ENCODE measurements at places on chromosomes 7 and 10.

DNA sequence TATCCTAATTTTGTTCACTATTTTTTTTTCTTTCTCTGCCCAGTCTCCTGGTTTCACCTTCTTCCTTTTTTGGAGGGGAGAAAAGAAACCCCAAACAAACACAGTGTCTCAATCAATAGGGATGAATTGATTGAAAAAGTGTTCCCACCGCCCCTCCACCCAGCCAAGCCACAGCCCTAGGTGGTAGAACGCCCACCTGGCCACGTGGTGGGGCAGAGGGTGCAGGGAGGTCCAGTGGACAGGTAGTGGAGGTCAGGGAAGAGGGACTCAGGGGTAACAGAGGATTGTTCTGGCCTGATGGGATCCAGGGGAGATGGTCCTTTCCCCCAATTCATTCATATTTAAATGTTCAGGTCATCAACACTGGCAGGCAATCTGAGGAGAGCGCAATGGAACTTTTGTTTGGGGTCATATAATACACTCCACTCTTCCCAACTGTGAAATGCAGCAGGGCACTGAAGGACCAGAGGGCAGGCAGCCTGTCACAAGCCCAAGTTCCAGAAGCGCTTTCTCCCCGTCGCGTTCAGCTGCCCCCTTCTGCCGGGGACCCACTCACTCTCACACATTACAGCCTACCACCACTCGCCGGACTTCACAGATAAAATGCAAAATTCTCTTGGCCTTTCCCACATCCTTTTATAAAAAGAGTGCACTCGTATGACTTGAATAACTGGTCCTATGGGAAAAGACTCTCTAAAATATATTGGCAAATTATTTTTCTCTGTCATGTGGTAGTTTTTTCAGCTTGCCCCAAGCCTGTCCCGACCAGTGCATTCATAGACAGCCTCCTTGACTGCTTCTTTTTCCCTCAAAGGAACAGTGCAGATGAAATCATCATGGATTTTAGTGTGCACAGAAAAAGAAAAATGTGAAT lies 1.6 kb downstream of the INHBA start:
- DNase-seq: no peak

DNA sequence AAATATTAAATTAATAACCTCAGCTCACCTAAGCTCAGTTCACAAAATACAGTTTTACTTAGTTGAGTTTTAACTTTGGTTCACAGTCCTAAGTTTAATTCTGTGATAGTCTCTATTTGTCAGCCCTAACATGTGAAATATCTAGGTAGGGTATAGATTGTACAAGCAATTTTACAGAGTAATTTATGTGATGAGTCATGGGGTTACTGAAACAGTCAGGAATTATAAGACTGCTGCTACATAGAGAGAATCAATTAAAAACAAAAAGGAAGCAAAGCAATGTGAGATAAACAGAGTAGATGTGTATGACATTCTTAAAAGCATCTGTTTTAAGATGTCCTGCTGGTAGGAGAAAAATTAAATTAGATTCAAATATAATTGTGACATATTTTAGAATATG lies 1018.2 kb upstream of the KCND2 start:
- no peak for DNase-seq

GRCh38 chr10:17174626-17175025 lies 26.8 kb downstream of the TRDMT1 start:
- DNase-seq: no peak

DNA sequence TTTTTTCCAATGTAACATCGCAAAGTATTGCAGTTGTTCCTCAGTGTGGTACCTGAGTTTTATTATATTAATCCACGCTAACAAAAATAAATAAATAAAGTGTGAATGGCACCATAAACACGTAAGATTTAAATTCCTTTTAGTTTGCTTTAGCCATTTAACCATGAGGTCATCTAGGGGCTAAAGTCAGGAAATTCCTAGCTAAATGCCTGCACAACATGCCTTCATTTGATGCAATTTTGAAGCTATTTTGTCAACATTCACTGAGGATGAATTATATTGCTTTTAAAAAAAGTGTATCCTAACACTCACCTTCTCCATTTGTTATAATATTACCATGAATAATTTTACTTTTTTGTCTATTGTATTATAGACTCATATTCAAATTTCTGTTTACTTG lies 714.4 kb downstream of the GATA3 start:
- no peak for DNase-seq

GRCh38 chr7:130278860-130279259 lies 12.2 kb downstream of the CPA2 start:
- DNase-seq: no peak

- DNase-seq: no peak
These were observed 2.0 kb downstream of the SRI start for GRCh38 chr7:88217675-88218428.

- DNase-seq: no peak
These were observed 89.3 kb downstream of the NPSR1 start for GRCh38 chr7:34747176-34747781.

DNA sequence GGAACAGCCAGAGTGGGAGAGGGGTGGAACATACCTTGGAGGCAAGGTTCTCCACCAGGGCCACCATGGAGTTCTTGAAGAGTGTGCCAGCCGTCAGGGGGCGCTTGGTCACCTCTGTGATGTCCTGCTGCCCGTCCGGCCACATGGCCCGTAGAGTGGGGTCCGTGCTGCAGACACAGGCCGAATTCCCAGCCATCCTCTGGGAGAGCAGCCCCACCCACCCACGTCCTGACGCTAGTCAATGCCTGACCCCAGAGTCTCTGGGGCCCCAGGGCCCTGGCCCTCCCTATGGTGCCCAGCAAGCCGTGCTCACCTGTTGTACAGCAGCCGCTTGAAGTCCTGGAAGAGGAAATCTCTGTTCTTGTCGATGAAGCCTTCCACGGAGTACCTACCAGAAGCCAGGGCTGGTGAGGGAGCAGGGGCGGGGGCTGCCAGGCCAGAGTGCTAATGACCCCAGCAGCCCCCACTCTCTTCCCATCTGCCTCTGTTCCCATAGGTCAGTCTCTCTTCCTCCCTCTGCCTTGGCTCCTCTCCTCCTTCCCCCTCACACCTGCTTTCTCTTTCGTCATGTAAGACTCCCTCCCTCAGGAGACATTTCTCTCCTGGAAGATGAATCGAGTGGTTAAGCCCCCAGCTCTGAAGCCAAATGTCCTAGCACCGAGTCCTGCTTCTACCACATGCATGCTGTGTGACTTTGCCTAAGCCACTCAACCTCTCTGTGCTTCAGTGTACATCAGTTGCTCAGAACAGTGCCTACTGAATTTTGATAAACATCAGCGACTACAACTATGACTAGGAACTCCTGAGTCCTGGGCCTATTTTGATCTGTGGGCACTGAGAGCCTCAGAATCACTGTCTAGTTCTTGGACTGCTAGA lies 11.0 kb downstream of the MYO1G start:
- DNase-seq: no peak

- DNase-seq: no peak
These were observed 299 bp upstream of the PBLD start for GRCh38 chr10:68333058-68333395.

DNA sequence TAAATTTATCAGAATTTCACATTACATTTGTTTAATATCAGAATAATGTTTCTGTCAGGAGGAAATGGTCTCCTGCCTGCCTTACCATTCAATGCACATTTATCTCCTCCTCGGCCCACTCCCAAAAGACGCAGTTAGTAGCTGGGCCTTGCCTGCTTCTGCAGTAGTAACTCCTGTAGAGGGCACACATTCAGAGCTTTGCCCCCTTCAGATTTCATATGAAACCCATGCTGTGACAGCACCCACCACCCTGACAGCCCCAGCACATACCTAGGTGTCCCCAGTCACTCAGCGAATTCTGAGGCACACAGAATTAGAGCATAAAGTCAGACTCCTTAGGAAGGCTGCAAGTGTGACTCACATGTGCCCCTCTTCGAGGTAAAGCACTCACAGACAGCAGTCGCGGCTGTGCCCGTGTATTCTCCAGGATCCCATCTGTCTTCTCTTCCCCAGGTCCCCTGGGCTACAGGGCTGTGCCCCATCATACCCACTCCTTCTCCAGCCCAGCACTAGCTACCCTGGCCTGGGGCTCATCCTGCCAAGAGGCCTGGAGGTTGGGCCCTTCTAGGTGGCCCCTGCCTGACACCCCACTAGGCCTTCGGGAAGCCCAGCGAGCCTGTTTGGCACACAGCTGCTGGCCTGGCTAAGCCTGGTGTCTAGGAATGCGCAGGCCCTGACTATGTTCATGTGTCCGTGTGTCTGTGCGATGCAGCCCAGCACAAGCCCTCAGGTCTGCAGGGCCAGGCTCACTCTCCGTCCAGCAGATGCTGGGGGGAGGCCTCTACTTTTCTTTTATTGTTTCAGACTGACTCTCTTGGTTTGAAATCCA lies 4.7 kb upstream of the DEPP1 start:
- DNase-seq: no peak

DNA sequence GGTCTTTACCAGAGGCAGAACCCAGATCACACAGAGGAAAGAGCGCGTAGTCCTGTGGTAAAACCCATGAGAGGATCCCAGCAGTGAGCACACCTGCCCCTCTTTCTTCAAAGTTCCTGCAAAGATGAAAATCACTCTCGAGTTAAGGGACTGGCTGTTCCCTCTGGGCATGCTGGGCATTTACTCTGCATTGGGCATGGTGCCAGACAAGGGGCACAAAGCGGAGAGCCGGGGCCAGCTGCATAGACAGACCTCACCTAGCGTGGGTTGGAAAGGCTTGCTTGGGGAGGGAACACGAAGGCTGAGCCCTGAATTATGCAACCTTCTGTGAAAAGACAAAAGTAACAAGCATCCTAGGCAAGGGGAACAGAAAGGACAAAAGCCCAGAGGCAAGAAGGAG lies 120.0 kb upstream of the TCERG1L start:
- DNase-seq: no peak

- no peak for DNase-seq
These were observed 16.8 kb upstream of the PLEKHA1 start for GRCh38 chr10:122357685-122358084.

Measured in anterior cingulate cortex (tissue), 58 donors.